Testis (tissue), 5 donors: ENCODE measurements at places on chromosomes 12 and 14. TPM values are rescaled to one million over a fixed set of nuclear protein-coding genes. Genes with fewer than 3 reads are reported as not detected.
A peak's percentile ranks its signal among the peaks of the same experiment; 100 is the strongest.

DNA sequence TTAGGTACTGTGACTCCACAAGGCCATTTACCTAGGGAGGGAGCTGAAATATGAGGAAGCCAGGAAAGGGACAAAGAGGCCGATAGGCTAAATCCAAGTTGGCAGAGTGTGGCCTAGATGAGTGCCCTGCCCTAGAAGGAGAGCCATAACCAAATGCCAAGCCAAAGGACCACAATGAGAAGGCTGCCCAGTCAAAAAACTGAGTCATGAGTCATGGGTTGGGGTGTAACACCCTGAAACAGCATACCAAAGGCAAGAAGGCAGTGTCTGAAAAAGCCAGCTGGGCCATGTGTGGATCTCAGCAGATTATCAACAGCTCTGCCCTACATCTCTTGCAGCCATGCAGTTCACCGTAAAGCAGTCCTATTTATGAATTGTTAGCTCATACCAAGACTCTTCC lies 171.7 kb downstream of the PHLDA1 start:
- DNase-seq = no peak

DNA sequence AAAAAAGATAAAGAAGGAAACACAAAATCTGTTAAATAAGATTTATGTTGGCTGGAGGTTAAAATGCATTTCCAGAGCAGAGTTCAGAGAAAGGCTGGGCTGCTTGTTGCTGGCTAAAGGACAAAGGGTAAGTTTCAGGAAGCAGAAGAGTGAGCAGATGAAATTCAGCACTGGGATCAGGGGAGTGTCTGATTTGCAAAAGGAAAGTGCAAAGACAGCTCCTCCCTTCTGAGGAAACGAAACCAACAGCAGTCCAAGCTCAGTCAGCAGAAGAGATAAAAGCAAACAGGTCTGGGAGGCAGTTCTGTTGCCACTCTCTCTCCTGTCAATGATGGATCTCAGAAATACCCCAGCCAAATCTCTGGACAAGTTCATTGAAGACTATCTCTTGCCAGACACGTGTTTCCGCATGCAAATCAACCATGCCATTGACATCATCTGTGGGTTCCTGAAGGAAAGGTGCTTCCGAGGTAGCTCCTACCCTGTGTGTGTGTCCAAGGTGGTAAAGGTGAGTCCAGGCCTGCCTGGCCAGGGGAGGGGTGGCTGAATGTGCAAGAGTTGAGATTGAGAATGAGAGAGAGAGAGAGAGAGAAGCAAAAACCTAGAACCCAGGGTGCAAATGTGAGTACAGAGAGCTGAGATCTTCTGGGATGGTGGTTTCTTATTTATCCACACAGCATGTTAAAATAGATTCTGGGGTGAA lies at the start of gene OAS1:
OAS1 (plus strand) TSS at position 251 of the 703 bp plus-strand sequence; CDS start at position 329, 78 bp downstream.
- DNase-seq = peak; percentile 61

DNA sequence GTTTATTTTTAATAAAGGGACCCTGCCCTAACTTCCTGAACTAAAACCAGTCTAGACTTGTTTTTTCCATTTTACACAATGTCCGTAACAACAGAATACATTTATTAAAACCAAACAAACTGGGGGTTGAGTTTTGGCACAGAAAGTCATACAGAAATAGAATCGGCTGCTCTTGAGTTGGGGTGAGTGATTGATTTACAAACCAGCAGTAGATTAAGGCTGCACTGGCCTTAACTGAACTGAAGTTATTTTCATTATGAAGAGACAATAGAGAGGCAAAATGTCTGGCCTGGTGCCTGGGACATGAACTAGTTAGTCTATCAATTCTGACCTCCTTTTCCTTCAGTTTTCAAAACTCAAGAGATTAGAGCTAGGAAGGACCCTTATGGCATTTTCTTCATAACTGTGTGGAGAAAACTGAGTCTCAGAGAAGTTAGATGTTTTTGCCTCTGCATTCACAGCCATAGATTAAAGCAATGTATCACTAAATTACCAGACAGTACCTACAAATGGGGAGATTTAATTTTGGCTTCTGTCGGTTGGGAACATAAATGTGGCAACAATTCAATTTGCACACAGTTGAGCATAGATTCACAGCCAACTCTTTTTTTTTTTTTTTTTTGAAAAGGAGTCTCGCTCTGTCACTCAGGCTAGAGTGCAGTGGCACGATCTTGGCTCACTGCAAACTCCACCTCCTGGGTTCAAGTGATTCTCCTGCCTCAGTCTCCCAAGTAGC lies 19.8 kb upstream of the MGP start:
- DNase-seq = peak; percentile 41

GRCh38 chr12:121470751-121471150 lies 70.8 kb downstream of the RNF34 start:
- no peak for DNase-seq

- DNase-seq = peak; percentile 14
These were observed 30.5 kb upstream of the MON2 start for GRCh38 chr12:62436164-62436503.

GRCh38 chr12:116513944-116514343 lies 45.2 kb upstream of the MAP1LC3B2 start:
- DNase-seq = no peak

DNA sequence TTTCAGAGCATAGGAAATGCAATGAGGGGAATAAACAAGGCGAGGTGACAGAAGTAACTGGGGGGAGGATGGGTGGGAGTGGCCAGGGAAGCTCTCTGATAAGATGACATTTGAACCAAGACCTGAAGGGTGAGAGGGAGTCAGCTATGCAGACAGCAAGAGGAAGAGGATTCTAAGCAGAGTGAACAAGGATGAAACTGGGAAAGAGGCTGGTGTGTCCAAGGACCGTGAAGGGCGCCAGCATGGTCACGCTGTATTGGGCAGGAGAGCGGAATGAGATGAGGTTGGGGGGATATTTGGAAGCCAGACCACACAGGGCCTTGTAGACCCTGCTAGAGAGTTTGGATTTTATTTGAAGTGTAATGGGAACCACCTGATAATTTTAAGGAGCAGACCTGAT lies 10.5 kb upstream of the PPP1R1A start:
- no peak for DNase-seq

- no peak for DNase-seq
These were observed 58.0 kb downstream of the MIS18BP1 start for GRCh38 chr14:45194964-45195363.

DNA sequence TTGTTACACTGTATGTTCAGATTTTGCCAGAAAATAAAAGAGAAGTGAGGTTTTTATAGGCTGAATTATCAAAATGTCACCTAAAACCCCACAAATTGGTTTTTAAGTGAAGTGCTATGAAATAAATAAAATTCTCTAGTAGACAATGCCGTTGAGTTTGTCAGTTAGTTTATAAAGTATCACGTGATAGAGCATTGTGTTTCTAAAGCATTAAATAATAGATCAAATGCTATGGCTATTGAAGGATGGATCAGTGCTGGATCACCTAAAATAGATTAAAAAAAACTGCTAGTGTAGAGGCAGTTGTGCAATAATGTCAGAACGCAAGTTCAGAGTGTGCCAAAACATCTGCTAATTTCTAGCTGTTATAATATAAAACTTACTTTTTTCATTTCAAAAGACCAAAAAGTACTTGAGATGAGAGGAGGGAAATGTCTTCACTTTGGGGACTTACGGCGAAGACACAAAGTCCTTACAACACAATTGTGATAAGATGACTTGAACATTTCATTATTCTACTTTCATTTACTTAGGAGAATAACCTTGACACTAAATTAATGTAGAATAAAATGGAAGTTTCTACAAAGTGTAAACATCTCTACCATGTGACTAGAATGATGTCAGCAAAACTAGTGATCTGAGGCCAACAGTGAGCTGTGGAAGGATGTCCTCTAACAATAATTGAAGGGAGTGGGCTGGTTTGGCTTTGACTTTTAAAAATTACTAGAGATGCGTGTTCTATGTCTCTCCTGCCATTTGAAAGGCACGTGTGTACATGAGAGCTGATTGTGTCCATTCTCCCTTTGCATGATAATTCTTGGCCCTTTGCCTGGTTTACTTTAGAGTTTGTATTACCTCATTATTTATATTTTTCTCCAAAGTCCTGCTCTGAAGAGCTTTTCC lies 154.4 kb upstream of the PDE3A start:
- DNase-seq = no peak

GRCh38 chr12:85457016-85457415 lies 177.0 kb downstream of the ALX1 start:
- DNase-seq = no peak

DNA sequence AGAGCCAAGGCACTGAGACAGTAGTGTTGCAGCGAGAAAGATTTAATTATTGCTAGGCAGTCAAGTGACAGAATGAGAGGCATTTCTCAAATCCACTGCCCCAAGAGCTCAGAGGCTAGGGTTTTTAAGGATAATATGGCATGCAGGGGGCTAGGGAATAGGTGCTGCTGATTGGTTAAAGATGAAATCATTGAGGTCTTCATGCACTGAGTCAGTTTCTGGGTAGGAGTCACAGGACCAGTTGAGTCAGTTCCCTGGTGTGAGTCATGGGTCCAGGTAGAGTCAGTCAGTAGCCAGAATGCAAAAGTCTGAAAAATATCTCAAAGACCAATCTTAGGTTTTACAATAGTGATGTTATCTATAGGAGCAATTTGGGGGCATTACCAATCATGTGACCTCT lies 323.8 kb downstream of the RGS6 start:
- no peak for DNase-seq

- DNase-seq = no peak
These were observed 43.1 kb upstream of the GPHB5 start for GRCh38 chr14:63361790-63362189.

- DNase-seq = no peak
These were observed 1.5 kb upstream of the PCK2 start for GRCh38 chr14:24092505-24093206.

DNA sequence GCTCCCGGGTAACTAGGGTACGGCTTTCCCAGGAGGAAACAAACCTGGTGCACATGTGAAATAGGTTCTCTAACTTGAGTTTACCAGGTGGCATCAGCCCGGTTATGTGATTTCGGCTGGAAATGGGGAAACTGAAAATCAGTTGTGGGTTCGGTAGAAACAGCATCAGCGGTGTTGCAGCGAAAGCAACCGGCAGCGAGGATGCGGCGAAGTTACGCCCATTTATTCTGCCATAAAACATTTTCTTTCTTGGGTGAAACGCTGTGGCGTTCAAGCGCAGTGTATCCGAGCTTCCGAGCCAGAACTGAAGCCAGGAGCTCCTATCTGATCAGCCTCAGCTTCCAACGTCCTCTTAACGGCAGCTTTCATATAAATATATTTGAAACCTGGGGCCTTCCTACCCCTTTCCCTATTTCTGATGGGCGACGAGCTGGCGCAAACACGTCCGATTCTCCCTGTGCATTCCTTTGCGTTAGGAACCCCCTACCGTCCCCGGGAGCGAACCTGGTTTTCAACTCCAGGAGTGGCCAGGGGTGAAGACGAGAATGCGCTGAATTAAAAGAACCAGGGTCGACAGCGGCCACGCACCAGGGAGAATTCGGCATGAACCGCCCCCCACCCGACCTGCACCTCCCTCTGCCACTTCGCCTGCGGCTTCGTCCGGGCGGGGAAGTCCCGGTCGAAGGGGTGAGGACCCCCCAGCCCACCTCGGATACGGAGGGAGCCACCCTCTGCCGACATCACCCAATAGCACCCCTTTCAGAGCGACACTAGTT lies 1.6 kb downstream of the DPF3 start:
- peak; percentile 33 for DNase-seq

- peak; percentile 76 for DNase-seq
These were observed 637 bp downstream of the PTMS start for GRCh38 chr12:6766651-6767349.

GRCh38 chr12:64733857-64734256 lies 25.3 kb downstream of the GNS start:
- no peak for DNase-seq

GRCh38 chr14:61106959-61107641 lies 126.1 kb downstream of the SLC38A6 start:
- peak; percentile 58 for DNase-seq

GRCh38 chr12:105961821-105962671 lies 176.7 kb downstream of the NUAK1 start:
- DNase-seq = no peak

DNA sequence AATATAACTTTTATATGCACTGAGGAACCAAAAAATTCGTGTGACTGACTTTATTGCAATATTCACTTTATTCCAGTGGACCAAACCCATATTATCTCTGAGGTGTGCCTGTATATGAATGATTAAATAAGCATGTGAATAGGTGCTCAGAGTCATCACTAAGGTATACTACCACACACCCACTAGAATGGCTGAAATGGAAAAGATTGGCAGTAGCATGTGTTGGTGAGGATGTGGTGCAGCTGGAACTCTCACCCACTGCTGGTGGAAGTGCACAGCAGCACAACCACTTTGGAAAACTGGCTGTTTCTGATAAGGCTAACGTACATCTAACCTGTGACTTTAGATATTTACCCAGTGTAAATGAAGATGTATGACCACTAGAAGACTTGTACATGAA lies 36.8 kb downstream of the GOLGA5 start:
- DNase-seq = no peak

DNA sequence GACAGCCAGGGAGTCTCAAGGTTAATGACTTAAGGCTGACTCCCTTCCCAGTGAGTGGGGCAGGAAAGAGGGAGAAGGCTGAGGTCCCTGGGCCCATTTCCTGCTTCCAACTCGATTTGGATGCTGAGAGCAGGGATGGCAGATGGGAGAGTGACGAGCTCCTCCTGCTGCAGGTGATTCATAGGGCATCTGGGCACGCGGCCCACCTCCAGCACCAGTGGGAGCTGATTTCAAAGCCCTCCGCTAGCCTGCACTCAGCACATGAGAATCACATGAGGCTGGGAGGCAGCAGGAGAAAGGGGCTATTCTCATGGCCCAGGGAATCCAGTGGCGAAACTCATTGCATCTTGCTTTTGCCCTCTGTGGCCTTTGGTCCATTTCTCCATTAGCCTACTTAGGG lies 90.8 kb downstream of the SSPN start:
- DNase-seq = no peak

DNA sequence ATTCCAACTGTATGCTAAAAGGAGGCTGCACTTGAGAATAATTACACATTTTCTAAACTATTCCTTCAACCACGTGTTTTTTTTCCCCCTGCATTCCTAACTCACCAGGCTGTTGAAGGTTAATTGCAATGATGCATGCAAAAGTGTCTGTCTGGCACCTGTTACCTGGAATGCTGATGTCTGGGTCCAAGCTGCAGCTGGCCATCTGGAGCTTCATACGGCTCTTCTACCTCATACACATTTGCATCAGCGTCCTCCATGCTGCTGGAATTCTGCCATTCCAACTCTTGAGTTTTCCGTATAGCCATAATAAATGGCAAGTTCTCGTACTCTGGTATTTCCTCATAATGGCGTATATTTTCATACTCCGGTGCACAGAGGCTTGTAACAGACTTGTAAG lies 8.6 kb downstream of the FGD6 start:
- no peak for DNase-seq

- DNase-seq = no peak
These were observed 327.5 kb upstream of the PDE3A start for GRCh38 chr12:20040831-20041230.

DPPA3 gene
- 0.41 TPM for polyA plus RNA-seq

NUAK1 gene
- 9.1 TPM for polyA plus RNA-seq

SLC17A8 gene
- polyA plus RNA-seq = 0.28 TPM

RSRC2 gene
- 50.7 TPM for polyA plus RNA-seq

NRXN3 gene
- 3.9 TPM for polyA plus RNA-seq

HOXC6 gene
- polyA plus RNA-seq = 5.4 TPM

BHLHE41 gene
- polyA plus RNA-seq = 10.0 TPM

NANOG gene
- 0.29 TPM for polyA plus RNA-seq

KCNC2 gene
- polyA plus RNA-seq = not detected

REC8 gene
- polyA plus RNA-seq = 58.8 TPM

SERPINA10 gene
- polyA plus RNA-seq = not detected

MYH6 gene
- polyA plus RNA-seq = 0.44 TPM

NELL2 gene
- polyA plus RNA-seq = 4.2 TPM

LMO3 gene
- 2.3 TPM for polyA plus RNA-seq

TMEM132D gene
- 0.44 TPM for polyA plus RNA-seq
